HT-29 (cell line): ENCODE measurements at places on chromosomes 1 and 21.

DNA sequence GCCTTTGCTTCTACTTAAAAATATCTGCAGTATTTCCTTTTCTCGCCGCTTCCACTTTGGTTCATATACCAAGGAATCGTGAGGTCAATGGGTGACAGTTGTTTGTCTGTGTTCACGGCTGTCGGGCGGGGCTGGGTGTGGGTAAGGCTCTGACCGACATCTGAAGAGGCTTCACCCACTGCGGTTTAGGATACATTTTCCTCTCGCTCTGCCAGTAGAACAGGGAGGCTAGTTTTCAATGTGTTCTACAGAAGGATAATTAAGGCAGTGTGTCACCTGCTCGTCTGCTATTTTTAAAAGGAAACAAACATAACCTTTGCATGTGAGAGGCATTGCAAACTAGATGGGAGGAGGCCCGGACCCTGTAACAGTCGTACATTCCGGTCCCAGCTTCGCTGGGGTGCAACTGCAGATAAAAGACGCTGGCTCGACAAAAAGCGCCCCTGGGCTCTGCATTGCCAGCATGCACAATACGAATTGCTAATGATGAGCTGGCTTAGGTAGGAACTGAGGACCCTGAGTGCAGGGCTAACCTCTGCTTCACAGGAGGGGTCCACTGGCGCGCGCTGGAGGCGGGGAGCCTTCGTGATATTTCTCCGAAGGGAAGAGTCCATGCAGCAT lies 8.5 kb upstream of the ERG start:
- peak; percentile 20 for DNase-seq

GRCh38 chr1:92458146-92458545 lies 28.6 kb downstream of the GFI1 start:
- no peak for DNase-seq

DNA sequence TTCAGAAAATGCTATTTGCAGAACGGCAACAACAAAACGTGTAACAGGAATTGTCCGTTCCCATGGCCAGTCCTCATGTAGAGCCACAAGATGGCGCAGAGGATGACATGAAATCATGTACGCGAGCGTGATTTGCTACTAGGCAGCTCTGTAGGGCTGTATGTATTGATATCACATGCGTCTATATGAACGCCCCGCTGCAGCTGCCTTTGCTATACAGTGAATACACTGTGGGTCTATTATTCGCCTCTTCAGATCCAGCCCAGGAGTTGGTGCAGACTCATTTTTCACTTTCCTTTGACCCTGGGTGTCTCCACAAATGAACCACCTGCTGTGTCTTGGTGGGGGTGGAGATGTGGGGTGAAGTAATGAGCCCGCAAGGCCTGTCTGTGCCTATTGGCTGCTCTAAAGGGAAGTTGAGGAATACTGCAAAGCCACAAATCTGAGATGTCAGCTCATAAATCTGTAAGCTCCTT lies 361.5 kb downstream of the KIF26B start:
- DNase-seq: peak; percentile 41

DNA sequence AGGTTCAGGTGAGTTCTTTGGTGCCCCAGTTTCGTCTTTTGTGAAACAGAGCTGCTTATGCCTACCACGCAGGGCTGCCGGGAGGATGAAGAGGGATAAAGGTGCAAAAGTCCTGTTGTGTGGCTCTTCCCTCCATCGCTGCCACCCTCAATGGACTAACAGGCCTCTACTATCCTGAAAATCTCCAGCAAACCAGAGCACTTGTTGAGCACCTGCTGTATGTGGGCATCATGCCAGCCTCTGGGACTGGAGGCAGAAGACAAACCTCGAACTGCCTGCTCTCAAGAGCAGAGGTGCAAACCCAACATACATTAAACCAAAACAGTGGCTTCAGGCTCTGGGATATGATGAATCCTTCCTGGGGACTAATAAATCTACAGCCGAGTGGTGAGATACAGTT lies 174.1 kb downstream of the ACTL8 start:
- no peak for DNase-seq

DNA sequence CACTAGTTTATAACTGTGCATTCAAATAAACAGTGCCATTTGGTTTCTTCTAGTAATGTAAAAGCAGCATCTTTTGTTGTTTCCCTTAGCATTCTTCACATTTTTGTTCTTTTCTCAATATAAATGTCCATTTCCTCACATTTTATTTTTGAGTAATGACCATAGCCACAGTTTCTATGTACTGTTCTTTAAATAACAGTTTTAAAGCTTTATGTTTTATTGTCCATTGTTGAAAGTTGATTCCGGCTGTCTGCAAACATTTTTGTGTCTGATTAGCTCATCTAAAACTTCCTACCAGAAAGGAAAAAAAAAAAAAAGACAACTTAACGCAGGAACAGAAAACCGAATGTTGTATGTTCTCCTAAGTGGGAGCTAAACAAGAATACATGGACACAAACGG lies 139.7 kb downstream of the MAGI3 start:
- DNase-seq: no peak

DNA sequence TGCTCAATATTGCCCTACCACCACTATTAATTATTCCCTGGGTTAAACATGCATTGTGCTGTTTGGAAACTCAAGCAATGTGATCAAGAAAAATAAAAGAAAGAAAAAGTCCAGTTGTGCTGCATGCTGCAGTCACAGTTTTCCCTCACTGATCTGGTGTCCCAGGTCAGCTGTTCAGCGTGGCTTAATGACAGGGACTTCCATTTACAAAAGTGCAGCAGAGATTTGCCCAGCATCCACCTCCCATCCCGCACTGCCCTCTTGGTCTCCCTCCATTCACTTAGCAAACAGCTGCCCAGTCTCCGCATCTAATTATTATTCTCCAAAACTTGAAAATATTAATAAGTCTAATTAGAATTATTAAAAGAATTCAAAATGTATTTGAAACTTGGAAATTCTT lies 2.0 kb upstream of the OR2T4 start:
- no peak for DNase-seq

- DNase-seq: peak; percentile 98
Measured at GRCh38 chr1:23452011-23452411, 27.5 kb upstream of the TCEA3 start.

- DNase-seq: peak; percentile 64
Measured at GRCh38 chr1:203117611-203118575, 9.6 kb upstream of the ADORA1 start.

- DNase-seq: no peak
Measured at GRCh38 chr1:89904219-89904980, 83.6 kb downstream of the LRRC8D start.

- no peak for DNase-seq
Measured at GRCh38 chr1:179190861-179191260, 38.6 kb downstream of the ABL2 start.

- no peak for DNase-seq
Measured at GRCh38 chr1:94475232-94475631, 57.0 kb downstream of the ABCD3 start.

DNA sequence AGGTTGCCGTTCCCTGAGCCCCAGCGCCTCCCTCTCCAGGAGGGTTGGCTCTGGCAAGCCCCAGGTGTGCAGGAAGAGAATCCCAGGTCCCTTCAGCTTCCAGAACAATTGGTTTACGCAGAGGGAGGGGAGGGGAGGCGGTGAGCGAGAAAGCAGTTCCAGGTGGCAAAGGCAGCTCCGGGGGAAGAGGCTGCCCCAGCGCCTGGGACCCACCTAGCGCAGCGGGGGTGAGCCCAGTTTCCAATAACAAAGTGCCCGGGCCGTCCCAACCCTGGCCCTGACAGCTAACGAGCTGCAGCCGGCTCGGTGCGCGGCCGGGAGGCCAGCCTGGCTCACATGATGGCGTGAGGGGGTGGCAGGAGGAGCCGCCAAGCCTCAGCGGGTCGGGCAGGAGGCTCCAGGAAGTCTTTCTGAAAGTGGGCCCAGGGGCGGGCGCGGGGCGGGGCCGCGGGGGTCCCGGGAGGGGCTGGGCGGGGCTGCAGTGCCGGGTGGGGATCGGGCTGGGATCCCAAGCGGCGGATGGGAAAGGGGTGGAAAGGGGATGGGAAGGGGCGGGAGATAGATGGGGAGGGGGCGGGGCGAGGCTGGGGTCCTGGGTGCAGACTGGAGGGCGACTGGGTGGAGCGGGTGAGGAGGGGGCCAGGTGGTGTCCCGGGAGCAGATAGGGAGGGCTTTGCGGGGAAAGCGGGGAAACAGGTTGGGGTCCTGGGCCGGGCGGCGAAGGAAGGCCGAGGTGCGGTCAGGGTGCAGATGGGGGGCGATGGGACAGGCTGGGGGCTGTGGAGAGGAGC lies 22.8 kb downstream of the DHRS3 start:
- peak; percentile 78 for DNase-seq
